BJ (cell line): ENCODE measurements at places on chromosomes 16 and 17. TPM values are rescaled to one million over a fixed set of nuclear protein-coding genes. Genes with fewer than 3 reads are reported as not detected.

Gene LRRC37A3
- polyA plus RNA-seq: 3.4 and 4.0 TPM in 2 replicates

Gene MRC2
- 90.1 and 271 TPM in 2 replicates for polyA plus RNA-seq

Gene MATCAP1
- polyA plus RNA-seq: 8.7 and 13.1 TPM in 2 replicates

Gene ETV4
- polyA plus RNA-seq: 4.2 and 6.6 TPM in 2 replicates

Gene CDT1
- polyA plus RNA-seq: 2.2 and 2.4 TPM in 2 replicates

Gene MYH2
- 0.34 and 0.43 TPM in 2 replicates for polyA plus RNA-seq

Gene RABEP1
- polyA plus RNA-seq: 14.9 and 29.1 TPM in 2 replicates

Gene TIMP2
- 319 and 361 TPM in 2 replicates for polyA plus RNA-seq

Gene ARHGAP23
- 15.7 and 17.2 TPM in 2 replicates for polyA plus RNA-seq

Gene SOX8
- 0.04 TPM in 2 replicates for polyA plus RNA-seq
